Ovary (tissue), 10 donors: ENCODE measurements at places on chromosomes 7 and 10. TPM values are rescaled to one million over a fixed set of nuclear protein-coding genes. Genes with fewer than 3 reads are reported as not detected.

Gene PTTG1IP2
- total RNA-seq = not detected

DNA sequence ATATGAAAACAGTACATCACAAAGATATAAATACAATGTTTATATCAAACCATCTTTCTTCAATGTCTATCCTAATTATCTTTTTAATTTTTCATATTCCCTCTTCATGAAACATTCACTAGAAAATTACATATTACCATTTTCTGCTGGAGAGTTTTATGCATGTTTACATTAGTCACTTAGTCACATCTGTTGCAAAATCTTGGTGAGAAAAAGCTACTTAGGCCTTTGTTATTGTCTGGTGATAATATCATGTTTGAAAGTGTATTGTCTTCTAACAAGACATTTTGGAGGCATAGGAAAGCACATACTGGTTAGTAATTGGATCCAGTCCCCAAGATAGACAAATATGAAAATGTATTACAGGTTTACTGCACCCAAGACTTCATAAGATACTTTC, 163.6 kb downstream of the GNAI1 start:
- no peak overlapping the region for H3K27ac ChIP-seq
- H3K4me1 ChIP-seq = no peaks in the 10 kb centered on the region
- H3K27me3 ChIP-seq = no peaks in the 10 kb centered on the region
- H3K36me3 ChIP-seq = no peaks in the 10 kb centered on the region
- no peak overlapping the region for H3K4me3 ChIP-seq

GRCh38 chr10:86753051-86753450, 3.4 kb upstream of the BMPR1A start:
- no peak for DNase-seq
- no peak overlapping the region for H3K27ac ChIP-seq
- no peak overlapping the region for H3K4me3 ChIP-seq
- H3K27me3 ChIP-seq = no peaks in the 10 kb centered on the region

DNA sequence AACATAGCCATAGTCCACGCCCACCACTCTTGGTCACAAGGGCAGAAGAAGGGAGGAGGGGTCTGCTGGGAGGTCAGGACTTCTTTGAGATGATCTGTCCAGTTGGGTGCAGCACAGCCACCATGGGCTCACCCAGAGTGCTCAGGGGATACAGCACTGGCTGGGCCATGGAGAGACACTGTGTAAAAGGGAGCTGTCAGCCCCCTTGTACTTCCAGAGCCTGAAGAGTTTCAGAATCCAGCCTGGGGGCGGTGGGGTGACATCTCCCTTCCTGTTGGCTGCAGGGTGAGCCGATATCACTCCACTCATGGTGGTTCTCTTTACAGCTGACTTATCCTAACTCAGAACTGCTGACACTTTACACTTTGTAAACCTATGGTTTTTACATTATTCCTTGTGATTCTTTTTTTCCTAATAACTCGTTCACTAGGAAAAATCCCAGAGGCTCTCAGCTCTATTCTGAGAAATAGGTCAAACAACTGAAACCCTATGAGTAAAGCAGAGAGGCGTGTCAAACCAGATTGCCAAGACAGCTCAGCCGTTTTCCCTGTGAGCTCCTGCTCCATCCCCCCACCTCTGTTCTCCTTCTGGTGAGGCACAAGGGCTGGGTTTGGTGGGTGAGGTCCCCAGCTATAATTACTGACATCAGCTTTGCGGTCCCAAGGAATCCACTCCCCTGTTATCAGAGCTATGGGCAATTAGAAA, 3.2 kb upstream of the MRPS24 start:
- H3K27ac ChIP-seq = no peak overlapping the region
- no peaks in the 10 kb centered on the region for H3K27me3 ChIP-seq
- no peak overlapping the region for H3K4me3 ChIP-seq
- H3K36me3 ChIP-seq = no peaks in the 10 kb centered on the region

DNA sequence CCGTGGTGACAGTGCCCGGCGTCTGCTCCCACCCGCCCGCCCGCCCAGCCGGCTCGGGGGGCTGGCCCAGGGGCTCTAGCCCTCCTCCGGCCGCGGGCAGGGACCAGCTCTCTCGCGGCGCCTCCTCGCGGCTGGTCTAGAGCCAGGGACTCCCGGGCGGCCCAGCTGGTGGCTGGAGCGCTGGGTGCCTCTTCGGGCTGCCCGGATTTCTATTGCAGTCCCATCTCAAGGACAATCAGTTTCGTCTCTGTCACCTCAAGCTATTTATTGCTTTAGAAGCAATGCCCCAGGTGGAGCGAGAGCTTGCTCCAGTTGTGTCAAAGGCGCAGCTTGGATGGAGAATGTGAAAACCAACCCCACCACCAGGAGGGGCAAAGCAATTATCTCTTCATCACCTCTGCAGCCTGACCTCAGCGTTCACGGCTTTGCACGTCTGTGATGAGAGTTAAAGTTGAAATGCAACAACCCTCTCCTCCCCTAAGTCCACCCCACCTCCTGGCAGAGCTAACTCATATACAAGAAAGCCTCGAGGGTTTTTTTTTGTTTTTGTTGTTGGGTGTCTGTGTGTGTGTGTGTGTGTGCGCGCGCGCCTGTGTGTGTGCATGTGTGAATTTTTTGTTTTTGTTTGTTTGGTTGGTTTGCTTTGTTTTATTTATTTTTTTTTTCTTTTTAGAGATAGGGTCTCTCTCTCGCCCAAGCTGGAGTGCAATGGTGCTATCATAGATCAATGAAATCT, at the start of gene ITGA8:
TSS of gene ITGA8 (minus strand) at position 24 of the 736 bp plus-strand sequence. CDS start 151 bp downstream, outside the sequence.
- DNase-seq = peak; percentile 60
- peaks cover 6% of the 10 kb centered on the region for H3K4me1 ChIP-seq
- H3K36me3 ChIP-seq = no peaks in the 10 kb centered on the region

DNA sequence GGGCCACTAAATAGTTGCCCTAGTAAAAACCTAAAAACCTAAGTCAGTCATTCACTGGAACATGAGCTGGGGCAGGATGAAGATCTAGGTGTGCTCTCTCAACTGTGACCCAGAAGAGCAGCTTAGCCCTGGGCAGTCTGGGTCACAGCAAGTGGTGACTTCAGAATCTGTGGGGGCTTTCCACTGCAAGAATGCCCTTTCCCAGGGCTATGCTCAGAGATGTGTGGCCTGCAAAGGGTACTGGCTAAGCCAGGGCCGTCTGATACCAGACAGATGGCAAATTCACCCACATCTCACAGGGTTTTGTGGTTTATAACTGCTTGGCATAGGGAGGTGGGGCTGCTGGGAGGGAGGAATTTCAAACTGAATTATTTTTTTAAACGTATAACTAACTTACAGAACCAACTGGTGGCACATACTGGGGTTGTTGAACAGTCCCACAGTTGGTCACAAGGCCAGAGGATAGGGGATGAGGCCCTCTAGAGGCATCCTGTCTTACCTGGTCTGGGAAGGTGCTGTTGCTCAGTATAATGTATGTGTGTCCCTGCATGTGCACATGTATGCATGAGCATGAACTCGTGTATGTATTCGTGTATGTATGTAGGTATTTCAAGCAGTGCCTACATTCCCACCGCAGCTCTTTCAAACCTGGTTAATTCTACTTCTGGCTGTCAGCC, 63.2 kb downstream of the PRPF18 start:
- no peak overlapping the region for H3K4me3 ChIP-seq
- DNase-seq = no peak
- H3K36me3 ChIP-seq = no peaks in the 10 kb centered on the region
- no peaks in the 10 kb centered on the region for H3K4me1 ChIP-seq
- no peak overlapping the region for H3K27ac ChIP-seq
- no peaks in the 10 kb centered on the region for H3K27me3 ChIP-seq

Gene OR2A1
- 1.1 TPM for total RNA-seq

GRCh38 chr7:12596225-12596790, 25.8 kb downstream of the SCIN start:
- DNase-seq = no peak
- H3K27ac ChIP-seq = no peak overlapping the region

GRCh38 chr10:6986927-6987326, 406.9 kb upstream of the PRKCQ start:
- H3K4me3 ChIP-seq = no peak overlapping the region
- no peaks in the 10 kb centered on the region for H3K36me3 ChIP-seq
- H3K27me3 ChIP-seq = no peaks in the 10 kb centered on the region
- H3K27ac ChIP-seq = no peak overlapping the region

Gene MMP21
- total RNA-seq = 1.5 TPM
